Karpas-422 (cell line): ENCODE measurements at places on chromosomes 6 and 20. TPM values are rescaled to one million over a fixed set of nuclear protein-coding genes. Genes with fewer than 3 reads are reported as not detected.

GRCh38 chr6:23272536-23272935 lies 703.2 kb downstream of the HDGFL1 start:
- no peak for DNase-seq

DNA sequence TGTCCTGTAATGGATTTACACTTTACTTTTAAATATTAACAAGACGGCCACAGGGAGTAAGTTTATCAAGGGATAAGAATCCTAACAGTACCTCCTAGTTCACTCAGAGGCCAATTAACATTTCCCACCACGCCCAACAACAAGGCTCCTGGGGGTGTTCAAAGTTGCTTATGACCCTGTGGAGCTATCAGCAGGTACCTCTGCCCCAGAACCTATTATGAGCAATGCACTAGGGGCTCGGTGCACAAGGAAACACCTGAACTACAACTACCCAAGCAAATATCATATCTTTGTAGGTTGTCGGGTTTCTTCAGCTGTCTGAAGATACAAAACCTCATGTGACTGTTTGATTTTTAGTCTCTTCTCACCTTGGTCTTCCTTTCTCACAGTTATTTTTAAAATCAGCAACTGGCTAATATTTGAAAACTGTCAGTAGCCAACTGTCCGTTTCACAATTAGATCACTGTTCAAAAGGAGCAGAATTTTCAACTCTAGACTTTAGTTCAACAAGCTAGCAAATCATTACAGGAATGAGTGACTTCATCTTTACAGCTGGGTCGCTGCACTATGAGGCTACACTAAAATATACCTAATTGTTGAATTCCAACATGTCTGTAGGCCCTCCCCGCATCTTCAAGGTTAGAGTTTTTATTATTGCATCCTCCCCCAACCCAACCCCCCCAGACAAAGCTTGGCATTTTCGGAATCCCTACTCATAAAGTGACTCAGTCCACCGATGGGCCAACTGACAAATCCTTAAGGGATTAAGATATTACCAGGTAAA lies 38.1 kb downstream of the B4GALT5 start:
- no peak for DNase-seq

DNA sequence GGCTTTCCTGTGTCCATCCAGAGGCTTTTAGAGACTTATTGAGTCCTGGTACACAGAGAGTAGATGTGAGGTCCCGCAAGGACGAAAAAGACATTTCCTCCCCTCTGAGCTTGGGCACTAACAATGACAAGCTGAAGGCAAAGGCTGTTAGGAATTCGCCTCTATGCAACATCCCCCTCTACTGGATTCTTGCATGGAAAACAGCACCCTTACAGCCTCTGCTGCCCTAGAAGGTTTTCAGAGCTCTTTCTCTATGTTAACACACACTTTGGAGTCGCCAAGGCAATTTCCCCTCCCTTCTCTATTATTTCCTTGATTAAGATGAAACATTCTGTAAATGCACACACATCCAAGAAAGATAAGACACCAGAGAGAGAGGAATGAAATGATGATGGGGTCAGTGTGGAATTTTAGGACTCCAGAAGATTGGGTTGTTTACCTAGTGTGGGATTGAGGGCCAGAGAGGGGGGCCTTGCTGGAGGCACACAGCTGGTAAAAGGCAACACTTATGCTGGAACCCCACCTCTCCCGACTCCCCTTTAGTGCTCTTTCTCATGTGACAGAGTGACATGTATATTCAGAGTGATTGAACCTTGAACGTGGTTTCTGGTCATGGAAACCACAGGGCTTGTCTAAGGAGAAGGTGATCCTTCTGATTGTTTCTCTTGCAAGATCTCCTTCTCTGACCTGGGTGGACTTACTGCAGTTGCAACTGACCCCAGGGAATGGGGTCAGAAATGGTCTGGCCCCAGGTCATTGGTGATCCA lies 300.7 kb downstream of the CLIC5 start:
- peak; percentile 88 for DNase-seq

- DNase-seq, result peak; percentile 90
These were observed 45.7 kb downstream of the RAMACL start for GRCh38 chr6:166540631-166541331.

- DNase-seq, result no peak
These were observed 416.5 kb upstream of the PLCB4 start for GRCh38 chr20:8652396-8652795.

The SLC12A5 gene
- not detected in 2 replicates for total RNA-seq
